ENCODE measurements at places on chromosomes 1 and 21. TPM values are rescaled to one million over a fixed set of nuclear protein-coding genes. Genes with fewer than 3 reads are reported as not detected.

- peak; percentile 84 for ATAC-seq
These were observed 16.9 kb downstream of the NPHP4 start for GRCh38 chr1:5975133-5975880.

- ATAC-seq = no peak
These were observed 3.0 kb upstream of the HCRTR1 start for GRCh38 chr1:31614414-31615005.

GRCh38 chr1:3676581-3677470 is 24.5 kb downstream of the TP73 start:
- peak; percentile 72 for ATAC-seq

DNA sequence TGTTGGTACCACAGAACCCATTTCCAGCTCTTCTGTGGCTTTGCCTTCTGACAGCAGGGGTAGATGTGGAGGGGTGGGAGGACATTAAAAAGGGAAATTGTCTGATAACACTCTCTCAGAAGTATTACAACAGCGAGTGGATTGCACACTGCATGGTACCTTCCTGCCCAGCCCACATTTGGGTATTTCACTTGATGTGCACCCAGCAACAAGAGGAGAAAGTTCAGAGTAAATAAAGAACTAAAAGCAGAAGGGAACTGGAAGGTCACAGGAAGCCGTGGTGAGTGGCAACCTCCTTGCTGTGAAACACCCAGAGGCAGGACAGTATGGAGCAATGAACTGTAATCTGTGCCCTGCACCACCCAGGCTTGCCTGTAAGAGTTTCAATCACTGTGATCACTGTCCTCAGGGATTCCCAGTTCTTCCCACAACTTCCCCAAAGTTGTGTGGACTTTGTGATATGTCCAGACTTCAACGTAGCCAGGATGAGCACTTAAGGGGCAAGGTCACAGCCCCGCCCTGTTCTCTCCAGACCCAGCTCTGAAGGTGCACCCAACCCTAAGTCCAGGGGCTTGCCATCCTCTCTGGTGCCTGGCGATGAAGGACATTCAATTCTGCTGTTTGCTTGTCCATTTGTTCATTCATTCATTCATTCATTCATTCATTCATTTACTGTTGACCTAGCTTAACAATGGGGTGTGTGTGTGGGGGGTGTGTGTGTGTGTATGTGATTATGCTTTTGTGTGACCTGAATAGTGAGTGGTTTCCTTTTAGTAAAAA is 18.7 kb upstream of the F5 start:
- peak; percentile 88 for ATAC-seq

- ATAC-seq = no peak
These were observed 253.0 kb downstream of the PRDM2 start for GRCh38 chr1:13952985-13953384.

DNA sequence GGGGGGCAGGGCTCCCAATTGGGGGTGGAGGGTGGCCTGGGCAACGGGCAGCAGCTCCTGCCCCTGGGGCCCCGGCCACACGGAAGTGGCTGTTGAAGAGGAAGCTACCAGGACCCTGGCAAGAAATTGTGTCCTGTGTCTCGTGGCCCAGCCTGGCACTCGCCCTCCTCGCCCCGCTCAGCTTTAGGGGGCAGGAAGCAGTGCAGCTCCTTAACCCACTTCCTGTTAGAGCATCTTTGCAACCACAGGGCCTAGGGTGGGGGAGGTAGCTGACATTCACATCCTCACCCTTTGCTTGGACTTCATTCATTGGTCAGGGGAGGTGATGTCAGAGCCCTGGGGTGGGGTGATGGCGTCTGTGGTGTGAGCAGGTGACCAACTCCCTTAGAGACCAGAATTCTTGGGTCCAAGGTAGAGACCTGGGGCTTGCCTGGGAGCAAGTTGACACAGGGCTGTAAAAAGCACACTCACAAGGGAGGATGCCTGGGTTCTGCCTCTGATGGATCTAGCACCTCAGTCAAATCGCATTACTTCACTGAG is at the start of gene ARHGAP30:
ARHGAP30 (minus strand) TSS at position 161 of the 540 bp plus-strand sequence. CDS start 267 bp downstream, outside the sequence.
- ATAC-seq = peak; percentile 84

DNA sequence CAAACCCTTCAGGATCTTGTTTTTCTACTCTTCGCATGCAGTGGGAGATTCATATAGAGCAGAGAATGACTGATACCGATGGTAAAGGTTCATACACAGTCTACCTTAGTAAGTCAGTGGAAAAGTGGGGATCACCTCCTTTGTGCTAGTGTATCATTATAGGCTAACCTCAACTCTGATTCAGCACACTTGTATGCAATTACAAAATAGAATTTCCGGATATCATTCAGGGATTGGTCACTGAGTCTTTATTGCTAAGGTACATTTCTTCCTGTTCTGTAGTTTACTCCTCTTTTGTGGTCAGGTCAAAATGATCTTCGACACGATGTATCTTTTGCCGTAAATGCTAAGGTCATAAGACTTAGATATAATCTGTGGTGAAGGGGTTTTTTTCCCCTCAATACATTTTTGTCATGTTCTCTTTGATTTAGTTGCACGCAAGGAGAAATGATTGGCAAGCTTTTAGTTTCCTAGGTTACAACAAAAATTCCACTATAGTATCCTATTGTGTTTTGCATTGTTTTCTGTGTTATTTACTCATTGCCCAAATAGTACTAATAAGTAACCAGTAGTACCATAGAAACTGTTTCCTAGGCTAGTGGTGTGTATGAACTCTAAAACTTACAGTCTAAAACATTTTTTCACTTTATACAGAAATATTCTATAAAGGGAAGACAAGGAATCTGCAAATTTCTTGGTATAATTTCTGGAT is 35.7 kb upstream of the PLA2G4A start:
- peak; percentile 54 for ATAC-seq

DNA sequence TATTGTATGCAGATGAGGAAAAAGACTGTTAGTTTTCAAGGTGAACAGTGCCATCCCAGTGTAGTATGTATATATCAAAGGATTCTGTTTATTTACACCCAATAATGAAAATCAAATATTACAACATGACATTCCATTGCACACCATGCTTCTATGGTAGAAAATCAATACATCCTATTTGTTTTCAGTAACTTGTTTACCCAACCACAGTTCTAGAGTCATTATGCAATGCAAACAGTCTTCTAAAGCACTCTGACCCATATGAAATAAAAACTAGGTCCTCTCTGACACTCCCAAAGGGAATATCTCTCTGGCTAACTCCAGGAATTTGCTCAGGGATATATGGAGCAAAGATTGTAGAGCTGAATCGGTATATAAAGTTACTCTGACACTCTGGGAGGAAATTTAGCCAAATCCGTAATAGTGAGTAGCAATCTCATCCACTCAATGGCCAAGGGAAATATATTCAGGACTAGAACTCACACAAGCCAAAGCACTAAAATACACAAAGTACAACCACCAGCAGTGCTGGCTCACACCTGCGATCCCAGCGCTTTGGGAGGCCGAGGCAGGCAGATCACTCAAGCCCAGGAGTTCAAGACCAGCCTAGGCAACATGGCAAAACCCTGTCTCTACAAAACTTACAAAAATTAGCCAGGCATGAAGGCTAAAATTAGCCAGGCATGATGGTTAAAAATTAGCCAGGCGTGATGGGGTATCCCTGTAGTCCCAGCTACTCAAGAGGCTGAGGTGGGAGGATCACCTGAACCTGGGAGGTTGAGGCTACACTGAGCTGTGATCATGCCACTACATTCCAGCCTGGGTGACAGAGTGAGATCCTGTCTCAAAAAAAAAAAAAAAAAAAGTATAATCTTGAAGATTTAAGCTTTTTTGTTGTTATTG is 75.2 kb downstream of the RERE start:
- no peak for ATAC-seq

- ATAC-seq = peak; percentile 64
These were observed 14.6 kb downstream of the SLC35E2B start for GRCh38 chr1:1677718-1678580.

- no peak for ATAC-seq
These were observed 5.1 kb downstream of the ZNF362 start for GRCh38 chr1:33261344-33261743.

DNA sequence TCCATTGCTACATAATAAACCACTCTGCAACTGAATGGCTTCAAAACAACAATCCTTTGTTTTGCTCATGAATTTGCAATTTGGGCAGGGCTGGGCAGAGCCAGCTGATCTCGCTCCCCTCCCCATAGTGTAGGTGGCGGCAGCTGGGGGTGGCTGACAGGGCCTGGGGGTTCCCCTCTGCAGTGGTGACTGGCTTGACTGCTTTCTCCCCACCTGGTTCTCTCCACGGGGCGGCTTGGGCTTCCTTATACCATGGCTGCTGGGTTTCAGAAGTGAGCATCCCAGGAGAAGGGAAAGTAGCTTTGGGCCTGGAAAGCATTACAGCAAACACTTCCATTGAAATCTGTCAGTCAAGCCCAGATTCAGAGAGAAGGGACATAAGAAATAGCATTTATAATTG is 129.7 kb upstream of the ZBTB40 start:
- no peak for ATAC-seq

DNA sequence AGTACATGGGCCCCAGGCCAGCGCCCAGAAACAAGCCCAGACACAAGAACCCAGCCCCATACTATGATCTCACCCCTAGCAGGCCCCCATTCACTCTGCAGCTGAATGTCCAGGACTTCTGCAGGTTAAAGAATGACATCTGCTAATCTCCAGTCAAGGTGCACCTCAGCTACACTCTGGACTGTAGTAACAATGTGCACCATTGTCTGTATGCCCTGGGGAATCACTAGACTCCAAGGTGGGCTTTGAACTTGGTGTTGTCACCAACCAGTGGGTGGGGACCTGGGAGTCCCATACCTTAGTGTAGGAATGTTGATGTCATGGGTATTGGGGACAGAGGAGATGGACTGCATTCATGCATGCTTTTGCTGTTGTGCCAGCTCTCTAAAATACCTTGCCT is 10.3 kb downstream of the KCNE1 start:
- no peak for ATAC-seq

GRCh38 chr21:45539796-45540600 is 2.2 kb downstream of the SLC19A1 start:
- ATAC-seq = no peak

GRCh38 chr1:223328566-223328965 is 35.4 kb downstream of the SUSD4 start:
- no peak for ATAC-seq

DNA sequence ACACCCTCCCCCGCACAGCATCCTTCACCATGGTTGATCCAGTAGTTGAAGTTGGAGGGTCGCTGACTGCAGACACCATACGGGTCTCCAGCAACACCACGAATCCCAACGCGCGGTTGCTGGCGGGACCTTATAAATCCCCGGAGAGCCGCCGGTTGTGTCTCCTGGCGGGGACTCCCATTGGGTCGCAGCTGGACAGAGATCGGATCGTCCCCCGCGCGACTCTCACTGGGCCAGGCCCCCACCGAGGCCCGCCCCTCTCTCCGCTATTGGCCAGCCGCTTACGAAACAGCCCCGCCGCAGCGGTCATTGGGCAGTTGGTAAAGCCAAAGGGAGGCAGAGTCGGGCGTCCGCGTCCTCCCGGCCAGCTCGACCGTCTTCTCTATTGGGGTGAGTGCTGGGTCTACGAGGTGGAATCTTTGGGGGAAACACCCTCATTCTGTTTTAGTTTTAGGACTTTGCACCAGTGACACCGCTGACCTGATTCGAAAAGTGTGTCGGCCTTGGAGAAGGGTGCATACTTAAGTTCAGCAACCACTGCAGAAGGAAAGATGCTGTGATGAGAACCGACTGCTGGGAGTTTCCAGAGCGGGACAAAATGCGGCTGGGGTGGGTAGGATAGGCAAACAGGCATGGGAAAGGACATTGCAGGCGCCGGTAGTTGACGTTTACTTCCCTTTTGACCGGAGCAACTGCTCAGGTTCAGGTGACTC is 27.4 kb downstream of the RABIF start:
- peak; percentile 90 for ATAC-seq

- ATAC-seq = no peak
These were observed 204.6 kb downstream of the GABPA start for GRCh38 chr21:25939396-25939761.

- ATAC-seq = no peak
These were observed 14.1 kb upstream of the NCMAP start for GRCh38 chr1:24541711-24542346.

GRCh38 chr1:154867064-154867825 is 2.8 kb downstream of the KCNN3 start:
- ATAC-seq = peak; percentile 76

DNA sequence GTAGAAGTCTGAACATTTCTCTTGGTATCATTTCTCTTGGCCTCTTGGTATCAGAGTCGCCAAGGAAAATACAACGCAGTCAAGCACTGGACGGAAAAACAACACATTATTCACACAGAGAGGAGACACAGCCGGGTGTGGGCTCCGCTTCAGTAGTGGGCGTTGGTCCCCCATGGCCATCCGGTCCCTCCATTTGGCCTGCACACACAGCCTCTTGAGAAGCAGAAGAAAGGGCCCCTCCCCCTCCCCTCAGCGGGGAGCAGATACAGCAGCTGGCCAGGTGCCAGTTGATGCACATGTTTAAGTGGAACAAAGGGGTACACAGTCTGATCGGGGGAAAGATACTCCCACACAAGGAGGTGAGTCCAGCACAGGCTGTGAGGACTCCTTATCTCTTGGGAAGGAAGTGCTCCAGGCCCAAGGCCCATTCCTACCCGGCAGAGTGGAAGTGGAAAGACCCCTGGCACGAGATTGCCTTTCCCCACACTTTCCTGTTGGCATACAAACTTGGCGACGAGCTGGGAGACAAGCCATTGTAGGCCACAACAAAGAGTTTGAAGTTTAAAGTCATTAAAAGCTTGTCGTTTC is 311.3 kb downstream of the FAM72C start:
- no peak for ATAC-seq

DNA sequence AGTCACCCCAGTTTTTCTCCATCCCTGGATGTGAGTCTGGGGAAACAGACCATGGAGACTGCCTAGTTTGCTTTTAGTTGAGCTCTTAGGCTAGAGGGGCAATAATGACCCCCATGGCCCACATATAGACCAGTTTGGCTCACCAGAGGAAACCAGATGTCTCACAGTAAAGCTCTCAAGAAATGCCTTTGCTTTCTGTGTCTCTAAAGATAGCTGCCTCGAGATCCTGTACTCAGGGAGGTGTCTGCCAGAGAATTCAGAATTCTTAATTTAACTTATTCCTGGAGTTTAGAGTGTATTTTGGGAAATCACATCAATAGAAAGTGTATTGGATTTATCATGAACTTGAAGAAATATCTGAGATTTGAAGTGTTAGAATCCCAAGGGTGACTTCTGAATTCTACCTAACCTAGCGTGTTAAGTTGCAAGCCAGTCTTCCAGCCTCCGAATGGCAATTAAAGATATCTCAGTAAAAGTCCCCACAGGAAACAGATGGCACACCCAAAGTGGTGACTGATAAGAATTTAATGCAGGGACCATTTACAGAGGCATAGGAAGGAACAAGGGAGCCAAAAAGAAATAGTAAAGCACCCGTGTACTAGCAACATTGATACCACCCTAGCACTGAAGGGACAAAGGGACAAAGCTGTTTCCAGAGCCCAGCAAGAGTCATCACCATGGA is 37.1 kb downstream of the STYXL2 start:
- no peak for ATAC-seq

Gene MYCL
- not detected for total RNA-seq

Gene KRTAP12-2
- total RNA-seq = not detected

Gene COL24A1
- total RNA-seq = not detected

Gene FTCD
- total RNA-seq = not detected

Gene RUNX1
- total RNA-seq = 136 TPM

Gene AADACL4
- total RNA-seq = not detected

Gene UQCRHL
- total RNA-seq = 1.8 TPM

Gene ERVH48-1
- total RNA-seq = 0.13 TPM

Gene PYHIN1
- 27.8 TPM for total RNA-seq

Gene CHRM3
- total RNA-seq = 0.13 TPM

Gene IL19
- not detected for total RNA-seq

Gene PADI1
- not detected for total RNA-seq

Gene TMIGD3
- not detected for total RNA-seq

Gene CFHR3
- total RNA-seq = not detected

Gene LCE1D
- not detected for total RNA-seq

Gene ZNF683
- total RNA-seq = not detected

Gene SPRR2G
- not detected for total RNA-seq

Gene LCE2A
- not detected for total RNA-seq

Gene NTNG1
- total RNA-seq = not detected

Measured in activated T-helper 17 cell treated with anti-CD3 and anti-CD28 coated beads, Interleukin-2, amount 50 U/mL, for 72 hours (primary cell).